ENCODE measurements at places on chromosomes 6 and 20. TPM values are rescaled to one million over a fixed set of nuclear protein-coding genes. Genes with fewer than 3 reads are reported as not detected.
A peak's percentile ranks its signal among the peaks of the same experiment; 100 is the strongest.

DNA sequence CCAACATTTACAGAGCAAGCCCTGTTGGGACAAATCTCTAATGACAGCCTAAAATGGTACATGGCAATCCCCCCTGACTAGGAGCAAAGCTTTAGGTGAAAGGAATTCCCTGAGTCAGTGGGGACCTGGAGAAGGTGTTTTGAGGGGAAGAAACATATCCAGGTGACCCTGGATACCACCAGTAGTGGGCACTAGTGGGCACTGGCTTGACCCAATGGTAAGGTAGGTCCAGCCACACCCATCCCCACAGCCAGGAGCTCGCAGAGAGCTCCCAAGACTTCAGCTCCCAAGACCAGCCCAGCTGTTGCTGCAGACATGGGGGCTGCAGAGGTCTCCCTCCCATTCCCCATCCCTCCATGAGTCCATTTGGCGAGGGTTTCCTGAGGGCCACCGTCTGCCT is 19.5 kb downstream of the GRM4 start:
- H3K36me3 ChIP-seq = no peaks in the 10 kb centered on the region
- no peaks in the 10 kb centered on the region for H3K4me1 ChIP-seq
- DNase-seq = no peak

- DNase-seq = no peak
- H3K36me3 ChIP-seq = no peaks in the 10 kb centered on the region
- H3K27me3 ChIP-seq = no peaks in the 10 kb centered on the region
- H3K27ac ChIP-seq = no peak overlapping the region
- no peaks in the 10 kb centered on the region for H3K4me1 ChIP-seq
- H3K4me3 ChIP-seq = no peak overlapping the region
Measured at GRCh38 chr6:170210651-170211403, 80.1 kb downstream of the DLL1 start.

DNA sequence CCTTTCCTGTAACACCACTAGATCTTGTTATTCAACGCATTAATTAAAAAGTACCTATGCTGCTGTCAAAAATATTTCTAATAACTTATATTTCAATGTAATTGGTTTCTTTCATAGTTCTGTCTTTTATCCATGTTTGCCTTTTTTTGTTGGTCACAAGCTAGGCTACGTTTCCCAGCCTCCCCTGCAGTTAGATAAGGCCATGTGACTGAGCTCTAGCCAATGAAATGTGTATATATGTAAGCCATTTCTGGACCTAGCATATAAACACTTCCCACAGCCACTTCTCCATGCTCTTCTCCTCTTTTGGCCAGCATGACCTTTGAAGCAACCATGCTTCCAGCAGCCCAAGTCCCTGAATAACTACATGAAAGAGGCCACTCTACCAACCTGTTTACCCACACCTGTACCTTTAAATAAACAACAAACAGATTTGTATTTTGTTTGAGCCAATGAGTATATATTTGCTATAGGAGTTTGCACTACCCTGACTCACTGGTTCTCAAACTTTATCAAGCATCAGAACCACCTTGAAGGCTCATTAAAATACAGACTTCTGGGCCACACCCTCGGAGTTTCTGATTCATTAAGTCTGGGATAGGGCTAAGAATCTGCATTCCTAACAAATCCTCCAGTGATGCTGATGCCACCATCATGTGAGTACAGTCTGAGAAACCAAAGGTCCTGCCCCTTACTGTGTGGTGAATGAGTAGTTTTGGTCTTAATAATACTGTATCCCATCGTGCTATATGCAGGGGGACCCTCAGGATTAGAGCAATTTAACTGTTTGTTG is 45.6 kb upstream of the BEND6 start:
- no peaks in the 10 kb centered on the region for H3K4me1 ChIP-seq
- H3K27me3 ChIP-seq = no peaks in the 10 kb centered on the region
- H3K4me3 ChIP-seq = no peak overlapping the region
- no peaks in the 10 kb centered on the region for H3K36me3 ChIP-seq
- H3K27ac ChIP-seq = no peak overlapping the region

DNA sequence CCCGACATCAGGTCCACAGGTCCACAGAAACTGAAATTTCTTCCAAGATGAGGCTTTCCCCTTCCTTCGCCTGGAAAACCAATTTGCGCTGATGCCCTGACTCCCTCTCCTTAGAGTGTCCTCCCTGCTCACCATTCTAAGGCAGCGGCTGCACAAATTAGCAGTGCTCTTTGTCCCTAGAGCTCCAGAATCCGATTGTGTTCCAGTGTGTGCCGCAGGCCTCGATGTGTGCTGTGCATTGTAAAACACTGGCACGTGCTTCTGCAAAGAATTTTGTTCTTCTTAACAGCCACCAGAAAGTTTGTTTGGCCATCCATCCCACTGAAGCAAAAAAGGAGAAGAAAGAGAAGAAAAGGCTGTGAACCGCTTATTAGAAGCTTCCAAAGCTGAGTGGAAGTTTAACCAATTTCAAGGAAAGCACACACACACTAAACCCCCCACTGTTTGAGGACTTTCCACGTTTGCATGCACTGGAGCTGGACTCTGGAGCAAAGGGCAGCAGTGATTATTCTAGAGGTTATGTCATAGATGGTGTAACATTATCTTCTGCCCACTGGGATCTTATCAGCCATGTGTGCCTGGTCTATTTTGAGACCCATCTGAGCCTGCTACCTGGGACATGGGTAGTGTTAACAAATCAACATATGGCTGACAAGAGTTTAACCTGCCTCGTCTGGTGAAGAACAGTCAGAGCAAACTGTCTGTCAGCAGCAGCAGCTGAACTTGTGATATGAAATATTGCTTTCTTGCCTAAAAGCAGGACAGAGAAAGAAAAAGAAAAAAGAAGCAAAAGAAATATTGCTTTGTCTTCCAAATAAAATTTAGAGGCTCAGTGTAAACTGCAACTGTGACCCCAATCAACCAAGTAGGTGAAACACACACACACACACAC is 64.9 kb upstream of the RREB1 start:
- no peak overlapping the region for H3K4me3 ChIP-seq
- peak; percentile 63 for DNase-seq
- H3K4me1 ChIP-seq = peaks cover 4% of the 10 kb centered on the region
- H3K27me3 ChIP-seq = no peaks in the 10 kb centered on the region

- H3K36me3 ChIP-seq = no peaks in the 10 kb centered on the region
- H3K4me3 ChIP-seq = no peak overlapping the region
- no peak overlapping the region for H3K27ac ChIP-seq
- no peak for DNase-seq
- no peaks in the 10 kb centered on the region for H3K4me1 ChIP-seq
Measured at GRCh38 chr20:23641936-23642751, 4.4 kb upstream of the CST3 start.

GRCh38 chr6:133704371-133704770 is 184.5 kb upstream of the TCF21 start:
- no peaks in the 10 kb centered on the region for H3K36me3 ChIP-seq
- H3K27ac ChIP-seq = no peak overlapping the region
- H3K4me3 ChIP-seq = no peak overlapping the region
- no peaks in the 10 kb centered on the region for H3K4me1 ChIP-seq
- DNase-seq = no peak

DNA sequence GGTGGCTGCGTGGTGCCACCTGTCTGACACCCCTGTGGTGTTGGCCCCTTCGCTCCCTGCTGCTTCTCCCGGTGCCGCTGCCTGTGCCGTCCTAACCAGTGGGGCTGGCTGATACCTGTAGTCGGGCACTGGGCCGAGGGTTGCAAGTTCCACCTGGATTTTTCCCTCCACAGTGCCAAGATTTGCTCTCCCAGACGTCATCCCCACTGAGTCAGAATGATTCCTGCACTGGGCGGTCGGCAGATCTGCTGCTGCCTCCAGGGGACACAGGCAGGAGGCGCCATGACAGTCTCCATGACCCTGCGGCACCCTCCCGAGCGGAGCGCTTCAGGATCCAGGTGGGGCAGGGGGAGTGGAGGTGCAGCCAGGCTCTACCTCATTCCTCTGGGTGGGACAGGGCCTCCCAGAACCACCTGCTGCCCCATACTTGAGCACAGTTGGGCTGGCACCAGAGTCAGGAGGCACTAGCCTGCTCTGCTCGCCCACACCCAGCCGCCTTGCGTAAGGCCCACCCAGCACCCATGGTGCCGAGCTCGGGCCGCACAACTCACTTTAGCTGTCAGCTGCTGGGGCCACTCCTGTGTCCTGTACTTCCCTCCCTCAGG is 60.2 kb downstream of the TCP11 start:
- H3K4me3 ChIP-seq = no peak overlapping the region
- no peaks in the 10 kb centered on the region for H3K27me3 ChIP-seq
- peaks cover 26% of the 10 kb centered on the region for H3K36me3 ChIP-seq
- H3K27ac ChIP-seq = no peak overlapping the region
- H3K4me1 ChIP-seq = peaks cover 6% of the 10 kb centered on the region

GRCh38 chr6:82686719-82687118 is 323.1 kb downstream of the TPBG start:
- no peaks in the 10 kb centered on the region for H3K27me3 ChIP-seq
- no peaks in the 10 kb centered on the region for H3K4me1 ChIP-seq
- H3K36me3 ChIP-seq = no peaks in the 10 kb centered on the region
- no peak for DNase-seq
- H3K4me3 ChIP-seq = no peak overlapping the region

DNA sequence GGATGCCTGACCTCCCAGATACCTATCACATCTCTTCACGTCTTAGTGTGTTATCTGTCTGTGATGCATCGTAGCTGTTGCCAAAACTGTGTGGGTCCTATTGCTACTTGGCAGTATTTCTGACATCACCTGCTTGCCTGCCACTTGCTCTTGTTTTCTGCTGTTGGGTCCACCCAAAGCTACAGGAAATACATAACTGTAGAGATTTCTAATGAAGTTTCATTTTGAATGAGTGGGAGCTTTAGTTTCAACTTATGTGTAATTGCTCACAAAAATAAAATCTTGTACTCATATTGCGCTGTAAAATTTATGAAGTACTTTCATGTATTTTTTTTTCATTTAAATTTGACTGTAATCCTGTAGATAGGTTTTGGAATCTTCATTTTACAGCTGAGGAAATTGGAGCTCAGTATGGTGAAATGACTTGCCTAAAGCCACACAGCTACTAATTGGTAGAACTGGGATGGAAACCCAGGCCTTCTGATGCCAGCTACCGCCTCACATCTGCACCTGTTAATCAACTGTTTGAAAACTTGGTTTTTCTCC is 113.6 kb upstream of the MAN1A1 start:
- no peaks in the 10 kb centered on the region for H3K4me1 ChIP-seq
- H3K27ac ChIP-seq = no peak overlapping the region
- no peaks in the 10 kb centered on the region for H3K36me3 ChIP-seq
- no peak overlapping the region for H3K4me3 ChIP-seq
- no peaks in the 10 kb centered on the region for H3K27me3 ChIP-seq

- no peaks in the 10 kb centered on the region for H3K27me3 ChIP-seq
- peaks cover 20% of the 10 kb centered on the region for H3K36me3 ChIP-seq
- no peak for DNase-seq
- no peak overlapping the region for H3K4me3 ChIP-seq
Measured at GRCh38 chr6:71393981-71394432, 105.4 kb downstream of the OGFRL1 start.

- H3K36me3 ChIP-seq = no peaks in the 10 kb centered on the region
- H3K27ac ChIP-seq = no peak overlapping the region
- no peaks in the 10 kb centered on the region for H3K27me3 ChIP-seq
- no peak overlapping the region for H3K4me3 ChIP-seq
- no peak for DNase-seq
Measured at GRCh38 chr20:63092660-63093215, 86.0 kb upstream of the BHLHE23 start.

DNA sequence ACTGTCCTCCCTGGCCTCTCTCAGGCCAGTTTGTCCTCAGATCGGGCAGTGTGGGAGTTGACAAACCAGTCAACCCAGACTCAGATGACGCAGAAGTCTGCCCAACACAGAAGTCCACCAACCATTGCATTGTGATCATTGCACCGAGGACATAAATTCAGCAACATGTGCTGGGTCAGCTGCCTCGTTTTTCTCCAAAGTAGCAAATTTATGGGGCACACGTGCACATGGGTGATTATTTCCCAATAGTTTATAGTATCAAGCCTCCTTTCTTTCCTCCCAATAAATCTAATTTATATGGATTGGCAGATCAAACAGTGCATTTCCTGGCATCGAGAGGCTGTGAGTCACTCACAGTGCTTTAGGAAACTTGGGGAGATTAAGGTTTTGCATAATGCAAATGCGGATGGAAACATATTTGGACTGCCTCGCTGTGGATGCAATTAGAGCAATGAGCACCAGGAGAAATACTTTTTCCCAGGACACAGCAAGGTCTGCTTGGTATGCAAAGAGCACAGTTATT is 413.7 kb upstream of the SULF2 start:
- H3K36me3 ChIP-seq = no peaks in the 10 kb centered on the region
- H3K4me3 ChIP-seq = no peak overlapping the region
- no peak overlapping the region for H3K27ac ChIP-seq
- H3K27me3 ChIP-seq = no peaks in the 10 kb centered on the region

DNA sequence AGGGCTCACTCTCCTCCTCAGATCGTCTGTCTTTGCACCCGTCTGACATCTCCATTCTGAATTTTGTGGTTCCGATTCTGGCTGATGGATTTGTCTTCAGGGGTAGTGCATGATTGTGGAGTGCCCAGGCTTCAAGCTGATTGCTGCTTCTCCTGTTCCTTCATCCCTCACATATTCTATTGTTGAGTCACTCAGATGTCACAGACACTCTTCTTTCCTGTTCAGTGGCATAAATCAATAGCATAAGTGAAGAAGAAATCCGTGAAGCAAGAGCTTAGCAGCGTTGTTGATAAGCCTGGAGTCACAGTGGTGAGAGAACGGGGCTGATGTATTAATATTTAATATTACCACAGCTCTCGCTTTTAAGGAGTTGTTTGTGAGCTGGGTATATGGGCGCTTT is 152.5 kb downstream of the MTHFD1L start:
- no peak overlapping the region for H3K4me3 ChIP-seq
- H3K27ac ChIP-seq = no peak overlapping the region
- DNase-seq = no peak
- H3K36me3 ChIP-seq = no peaks in the 10 kb centered on the region
- peaks cover 4% of the 10 kb centered on the region for H3K4me1 ChIP-seq

DNA sequence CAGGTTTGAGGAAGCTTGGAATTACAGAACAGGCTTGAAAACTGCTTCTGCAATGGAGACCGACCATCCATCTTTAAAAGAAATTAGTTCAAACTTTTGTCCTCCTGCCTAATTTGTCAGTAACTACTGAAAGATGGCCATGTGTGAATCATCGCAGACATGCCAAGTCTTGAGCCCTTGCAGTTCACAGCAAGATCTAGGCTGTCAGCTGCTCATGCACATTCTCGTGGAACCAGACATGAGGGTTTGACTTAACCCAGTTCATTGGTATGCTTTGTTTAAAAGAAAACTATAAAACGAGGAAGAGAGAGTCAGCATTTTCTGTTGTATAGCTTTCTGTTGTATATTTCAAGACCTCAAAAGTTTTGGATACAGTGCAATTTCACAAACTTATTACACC is 74.0 kb upstream of the SAMD5 start:
- no peaks in the 10 kb centered on the region for H3K27me3 ChIP-seq
- no peak overlapping the region for H3K27ac ChIP-seq
- no peaks in the 10 kb centered on the region for H3K36me3 ChIP-seq

PRPH2 gene
- 0.75 TPM for polyA plus RNA-seq

TNNC2 gene
- polyA plus RNA-seq = 1.9 TPM

NFATC2 gene
- 0.73 TPM for polyA plus RNA-seq

Data from kidney (tissue), 22 donors.